PC-3 (cell line): ENCODE measurements at places on chromosomes 7 and 10. TPM values are rescaled to one million over a fixed set of nuclear protein-coding genes. Genes with fewer than 3 reads are reported as not detected.

DNA sequence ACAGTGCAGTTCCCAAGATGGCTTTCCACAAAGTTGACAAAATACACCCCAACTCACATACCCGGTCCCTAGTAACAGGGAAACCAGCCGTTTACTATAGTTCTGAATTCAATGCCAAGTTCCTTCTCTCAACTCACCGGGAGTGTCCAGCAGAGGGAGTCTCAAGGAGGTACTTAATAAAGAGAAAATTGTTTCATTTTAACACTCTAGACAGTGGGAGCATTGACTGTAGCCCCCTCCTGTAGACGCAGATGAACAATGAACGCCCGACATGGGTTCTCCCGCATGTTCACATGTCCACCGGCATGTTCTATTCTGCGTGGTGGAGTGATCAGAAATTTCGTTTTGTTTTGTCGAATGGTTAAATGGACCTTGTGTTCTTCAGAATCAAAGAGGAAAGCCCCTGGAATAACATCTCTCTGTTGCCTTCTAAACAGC, 1.9 kb downstream of the HIPK2 start:
- DNase-seq = peak; percentile 79
- H3K27me3 ChIP-seq = no peaks in the 10 kb centered on the region
- H3K36me3 ChIP-seq = peaks cover 13% of the 10 kb centered on the region; the same call in 1 of the 2 replicates
- peak overlapping the region; percentile 80 for H3K4me3 ChIP-seq
- peaks cover 53% of the 10 kb centered on the region for H3K4me1 ChIP-seq

DNA sequence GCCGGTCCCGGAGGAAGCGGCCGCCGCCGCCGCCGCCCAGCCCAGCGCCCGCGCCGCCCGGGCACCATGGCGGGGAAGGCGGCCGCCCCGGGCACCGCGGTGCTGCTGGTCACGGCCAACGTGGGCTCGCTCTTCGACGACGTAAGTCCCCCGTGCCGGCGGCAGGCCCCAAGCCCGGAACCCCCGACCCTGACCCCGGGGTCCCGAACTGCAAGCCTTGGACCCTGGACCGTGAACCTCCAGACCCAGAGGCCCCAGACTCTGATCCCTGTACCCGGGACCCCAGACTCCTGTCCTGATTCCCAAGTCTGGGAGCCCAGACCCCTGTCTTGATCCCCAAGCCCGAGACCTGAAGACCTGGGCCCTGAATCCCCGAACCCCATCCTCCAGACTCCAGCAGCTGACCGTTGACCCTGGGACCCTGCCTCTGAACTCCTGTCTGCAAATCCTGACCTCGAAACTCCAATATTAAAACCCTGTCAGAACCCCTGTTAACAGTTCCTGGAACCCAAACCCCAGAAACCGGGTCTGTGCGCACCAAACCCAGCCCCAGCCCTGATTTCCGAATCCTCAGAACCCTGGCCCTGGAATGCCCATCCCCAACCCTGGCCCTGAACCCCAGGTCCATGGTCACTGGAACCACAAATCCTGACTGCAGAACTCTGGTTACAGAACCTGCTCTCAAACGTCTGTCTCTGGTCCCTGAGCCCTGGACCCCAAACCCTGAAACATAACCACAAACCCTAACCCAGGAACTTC, 623 bp downstream of the INPP5A start:
- no peak for DNase-seq
- H3K36me3 ChIP-seq = no peaks in the 10 kb centered on the region
- H3K27me3 ChIP-seq = no peaks in the 10 kb centered on the region
- H3K4me3 ChIP-seq = peak overlapping the region; percentile 83

- peaks cover 6% of the 10 kb centered on the region; the same call in 1 of the 2 replicates for H3K4me1 ChIP-seq
- peaks cover 12% of the 10 kb centered on the region; the same call in 1 of the 2 replicates for H3K36me3 ChIP-seq
- H3K27ac ChIP-seq = no peak overlapping the region
- DNase-seq = no peak
Observed at GRCh38 chr7:44080686-44081265, 1.6 kb downstream of the POLM start.

Gene IGFBP3
- total RNA-seq = 120 and 136 TPM in 2 replicates

DNA sequence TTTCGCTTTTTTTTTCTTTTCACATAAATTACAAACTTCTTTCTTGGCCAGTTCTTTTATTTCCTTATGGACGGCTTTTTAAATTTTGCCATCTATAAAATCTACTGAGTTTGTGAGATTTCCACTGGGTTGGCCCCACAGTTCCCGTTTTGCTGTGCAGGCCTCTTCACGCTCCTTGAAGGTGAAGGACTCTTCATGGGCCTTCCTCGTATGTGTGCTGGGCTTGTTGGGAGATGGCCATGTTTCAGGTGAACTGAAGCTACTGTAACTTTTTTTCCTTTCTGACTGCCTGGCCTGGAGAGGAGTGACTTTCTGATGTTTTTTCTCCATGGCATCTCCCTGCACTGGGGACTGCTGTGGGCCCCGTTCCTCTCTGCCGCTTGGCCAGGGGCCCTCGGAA, 262.4 kb downstream of the COBL start:
- H3K4me1 ChIP-seq = no peaks in the 10 kb centered on the region
- H3K27ac ChIP-seq = no peak overlapping the region
- no peaks in the 10 kb centered on the region for H3K27me3 ChIP-seq
